ENCODE measurements at places on chromosomes 7 and 10.
A peak's percentile ranks its signal among the peaks of the same experiment; 100 is the strongest.

DNA sequence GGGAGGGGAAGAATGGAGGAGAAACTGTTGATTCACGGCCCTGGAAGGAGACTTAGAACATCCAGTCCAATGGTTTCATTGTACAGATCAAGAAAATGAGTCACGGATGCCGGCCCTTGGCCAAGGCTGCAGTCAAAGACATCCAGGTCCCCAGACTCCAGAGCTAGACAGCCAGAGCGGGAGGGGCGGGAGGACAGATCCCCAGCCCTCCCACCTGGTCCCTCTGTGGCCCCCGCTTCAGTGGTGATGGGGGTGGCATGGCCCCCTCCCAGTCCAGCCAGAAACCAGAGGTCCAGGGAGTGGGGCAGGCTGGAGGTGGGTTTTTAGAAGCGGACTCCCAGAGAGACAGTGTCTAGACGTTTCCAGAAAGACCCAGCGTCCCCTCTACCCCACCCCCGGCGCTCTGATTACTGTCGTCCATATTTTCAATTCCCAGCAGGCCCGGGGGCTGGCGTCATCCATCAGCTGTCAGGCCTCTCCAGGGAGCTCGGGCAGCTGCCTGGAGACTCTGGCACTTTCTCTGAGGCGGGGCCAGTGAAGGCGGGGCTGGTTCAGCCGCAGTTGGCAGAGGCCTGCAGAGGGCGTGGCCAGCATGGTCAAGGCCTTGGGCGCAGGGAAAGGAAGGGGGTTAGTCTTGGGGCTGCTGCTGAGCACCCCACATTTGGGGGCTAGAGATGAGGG lies 8.0 kb upstream of the HSPB1 start:
- DNase-seq = no peak

- DNase-seq = no peak
These were observed 71.3 kb upstream of the PODXL start for GRCh38 chr7:131627735-131628190.

DNA sequence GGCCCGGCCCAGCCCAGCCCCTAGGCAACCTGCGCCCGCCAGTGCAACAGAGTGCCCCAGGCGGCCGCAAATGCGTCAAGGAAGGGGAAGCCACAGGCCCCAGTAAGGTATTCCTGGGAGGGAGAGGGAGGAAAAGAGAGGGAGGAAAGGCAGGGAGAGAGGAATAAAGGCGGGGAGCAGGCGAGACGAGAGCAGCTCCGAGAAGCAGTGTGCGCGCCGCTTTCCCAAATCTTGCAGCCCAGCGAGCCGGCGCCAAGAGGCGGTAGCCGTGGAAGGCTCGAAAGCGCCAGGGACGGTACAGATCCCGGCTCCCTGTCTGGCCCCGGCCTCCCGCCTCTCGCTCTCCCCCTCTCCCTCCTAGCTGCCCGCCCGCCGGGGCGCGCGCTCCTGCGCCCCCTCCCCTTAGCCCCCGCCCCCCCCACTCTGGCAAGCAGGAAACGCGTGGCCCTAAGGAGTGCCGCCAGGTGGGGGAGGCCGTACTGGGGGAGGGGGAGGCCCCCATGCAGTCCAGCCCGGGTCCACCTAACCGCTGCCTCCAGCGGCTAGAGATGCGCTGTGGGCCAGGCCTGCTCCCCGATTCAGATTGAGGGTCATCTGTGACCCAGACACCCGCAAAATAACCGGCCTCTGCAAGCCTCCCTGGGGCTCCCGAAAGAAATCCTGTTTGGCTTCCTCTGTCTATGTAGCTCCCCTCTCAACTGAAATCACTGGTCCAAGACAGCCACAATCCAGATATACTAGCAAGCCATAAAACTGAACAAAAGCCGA lies 4.3 kb downstream of the HOXA10 start:
- peak; percentile 32 for DNase-seq

DNA sequence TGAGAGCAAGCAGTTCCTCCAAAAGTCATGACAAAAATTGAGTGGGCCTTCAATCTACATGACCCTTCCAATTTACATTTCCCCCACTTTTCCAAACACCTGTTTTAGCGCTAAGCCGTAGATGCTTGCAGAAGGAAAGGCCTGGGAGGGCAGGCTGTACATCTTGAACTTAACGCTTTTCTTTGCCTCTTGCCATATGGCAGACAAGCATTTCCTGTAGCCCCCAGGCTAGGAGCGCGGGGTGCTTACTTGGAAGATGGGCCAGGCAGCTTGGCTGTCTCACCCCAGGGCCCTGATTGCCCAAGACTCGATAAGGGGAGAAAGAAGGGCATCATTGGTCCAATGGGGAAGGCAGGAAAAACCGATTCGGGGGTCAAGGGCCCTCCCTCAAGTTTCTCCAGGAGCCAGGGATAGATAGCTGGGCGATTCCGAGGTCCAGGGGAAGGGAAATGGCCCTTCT lies 1.8 kb downstream of the HOXA10 start:
- DNase-seq = no peak

GRCh38 chr10:5493691-5494090 lies 5.7 kb downstream of the CALML5 start:
- DNase-seq = no peak

DNA sequence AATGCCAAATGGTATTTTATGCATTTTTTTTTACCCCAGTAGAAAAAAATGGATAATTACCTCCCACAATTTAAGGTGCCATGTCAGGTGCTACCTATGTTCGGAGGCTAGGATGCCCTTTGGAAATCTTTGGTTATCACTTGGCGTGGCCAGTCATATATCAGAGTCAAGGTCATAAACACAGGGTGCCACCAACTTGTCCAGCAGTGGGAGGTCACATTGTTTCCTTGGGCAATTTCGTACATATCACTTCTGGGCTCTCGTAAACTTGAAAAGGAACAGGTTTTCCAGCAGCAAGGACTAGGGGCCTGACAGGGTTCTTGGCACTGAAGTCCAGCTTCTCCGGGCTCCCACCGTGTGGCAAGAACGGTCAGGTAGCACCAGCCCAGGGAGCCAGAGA lies 48.0 kb upstream of the BHLHA15 start:
- no peak for DNase-seq
